Activated CD8-positive, alpha-beta memory T cell treated with anti-CD3 and anti-CD28 coated beads for 4 hours (primary cell): ENCODE measurements at places on chromosomes 1 and 21.

DNA sequence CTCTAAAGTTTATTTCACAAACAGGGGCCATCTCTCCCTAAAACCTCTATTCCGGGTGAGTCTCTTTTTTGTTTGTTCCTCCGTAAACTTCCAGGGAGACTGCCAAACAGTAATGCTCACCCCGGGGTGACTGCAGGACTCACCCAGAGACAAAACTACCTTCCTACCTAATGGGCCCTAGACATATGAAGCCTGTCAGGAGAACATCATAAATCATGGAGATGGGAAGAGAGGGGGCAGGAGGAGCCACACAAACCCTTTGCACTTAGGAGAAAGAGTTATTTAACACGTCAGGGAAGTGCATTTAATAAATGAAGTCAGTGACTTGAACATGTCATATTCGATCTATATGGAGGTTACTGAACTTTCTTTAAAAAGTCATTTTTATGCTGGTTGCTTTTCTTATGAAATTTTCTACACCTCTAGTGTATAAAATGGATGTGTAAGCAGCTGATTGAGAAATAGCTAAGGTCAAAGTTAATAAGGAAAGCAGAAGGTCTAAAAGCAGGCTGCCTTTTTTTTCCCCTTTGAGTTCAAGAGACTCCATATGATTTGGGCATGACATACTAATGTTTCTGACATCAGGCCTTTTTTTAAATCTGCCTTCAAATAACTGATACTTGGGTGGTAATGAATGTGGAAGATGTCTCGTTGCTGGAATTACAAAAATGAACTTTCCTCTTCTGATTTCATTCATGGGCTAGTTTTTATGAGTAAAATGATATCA lies 286.9 kb upstream of the USP25 start:
- DNase-seq = no peak

- DNase-seq = no peak
Measured at GRCh38 chr21:36541721-36542139, 61.8 kb upstream of the CLDN14 start.

- DNase-seq = no peak
Measured at GRCh38 chr1:99003581-99004253, 944 bp downstream of the PLPPR5 start.

- DNase-seq = no peak
Measured at GRCh38 chr1:179053486-179053885, 27.8 kb downstream of the FAM20B start.

GRCh38 chr21:36188081-36188681 lies 31.6 kb downstream of the DOP1B start:
- DNase-seq = no peak

- DNase-seq = no peak
Measured at GRCh38 chr1:24507405-24507804, 4.8 kb downstream of the RCAN3 start.
